NCI-H1105 treated with DMSO at 0.1 percent for 48 hours (cell line): ENCODE measurements at places on chromosomes 5 and 9.

DNA sequence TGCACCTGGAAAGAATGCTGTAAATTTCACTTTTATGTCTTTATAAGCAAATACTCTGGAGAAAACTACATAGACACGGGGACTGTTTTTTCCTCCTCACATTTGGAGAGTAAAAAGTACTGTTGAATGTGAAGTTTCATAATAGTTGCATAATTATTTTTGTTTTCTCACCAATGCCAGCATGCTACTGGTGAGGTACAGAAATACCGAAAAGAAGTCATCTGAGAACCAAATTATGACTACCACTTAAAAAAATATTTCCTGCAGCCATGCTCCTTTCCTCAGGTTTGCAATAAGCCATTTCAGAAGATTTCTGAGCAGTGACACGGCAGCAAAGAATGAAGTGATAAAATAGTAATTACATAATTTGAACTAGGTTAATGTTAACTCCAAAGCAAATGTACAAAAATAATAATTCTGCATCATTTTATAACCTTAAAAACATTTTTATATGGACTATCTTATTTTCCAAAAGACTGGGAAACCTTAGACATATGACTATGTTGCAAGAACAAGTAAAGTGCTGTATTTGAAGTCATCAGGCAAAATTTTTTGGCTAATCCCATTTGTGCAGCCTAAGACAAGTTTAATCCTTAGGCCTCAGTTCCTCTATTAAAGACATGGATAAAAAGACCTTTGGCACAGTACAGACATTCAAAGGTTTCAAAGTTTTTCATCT lies 144.7 kb downstream of the PCSK1 start:
- no peak for DNase-seq

- no peak for DNase-seq
These were observed 56.8 kb downstream of the TRIO start for GRCh38 chr5:14199902-14200301.

GRCh38 chr5:128762661-128763306 lies 202.5 kb upstream of the SLC27A6 start:
- DNase-seq: no peak

- DNase-seq: no peak
These were observed 2.5 kb downstream of the TLX3 start for GRCh38 chr5:171311322-171312077.

DNA sequence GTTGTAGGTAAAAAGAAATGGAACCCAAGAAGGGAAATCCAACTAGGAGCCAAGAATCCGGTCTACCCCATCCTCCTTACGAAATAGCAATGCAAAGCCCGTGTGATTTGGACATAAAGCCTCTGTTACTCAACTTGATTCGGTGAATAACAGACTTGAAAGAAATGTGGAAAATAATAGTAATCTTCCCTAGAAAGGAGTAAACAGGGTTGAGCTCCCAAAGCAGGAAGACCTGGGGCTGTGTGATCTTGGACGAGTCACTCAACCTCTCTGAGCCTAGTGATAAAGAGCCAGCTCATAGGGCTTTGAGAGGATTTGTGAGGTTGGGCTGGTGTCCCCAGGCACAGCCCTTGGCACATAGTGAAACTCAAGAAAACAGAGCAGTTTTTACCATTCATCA lies 42.7 kb upstream of the IL17B start:
- DNase-seq: no peak

DNA sequence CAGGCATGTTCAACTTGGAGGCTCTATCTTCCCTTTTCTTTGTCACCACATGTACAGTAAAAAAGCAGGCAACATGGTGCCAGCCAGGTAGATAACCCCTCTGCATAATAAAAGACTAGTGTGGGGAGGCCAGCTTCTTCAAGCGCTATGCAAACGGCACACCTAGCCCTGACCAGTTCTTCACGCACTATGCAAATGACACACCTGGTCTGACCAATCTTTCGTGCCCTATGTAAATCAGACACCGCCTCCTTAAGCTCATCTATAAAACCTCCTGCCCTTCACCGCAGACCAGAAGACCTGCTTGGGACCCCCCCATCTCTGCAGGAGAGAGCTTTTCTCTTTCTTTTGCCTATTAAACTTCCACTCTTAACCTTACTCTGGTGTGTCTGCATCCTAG lies 28.1 kb upstream of the UGCG start:
- DNase-seq: no peak

DNA sequence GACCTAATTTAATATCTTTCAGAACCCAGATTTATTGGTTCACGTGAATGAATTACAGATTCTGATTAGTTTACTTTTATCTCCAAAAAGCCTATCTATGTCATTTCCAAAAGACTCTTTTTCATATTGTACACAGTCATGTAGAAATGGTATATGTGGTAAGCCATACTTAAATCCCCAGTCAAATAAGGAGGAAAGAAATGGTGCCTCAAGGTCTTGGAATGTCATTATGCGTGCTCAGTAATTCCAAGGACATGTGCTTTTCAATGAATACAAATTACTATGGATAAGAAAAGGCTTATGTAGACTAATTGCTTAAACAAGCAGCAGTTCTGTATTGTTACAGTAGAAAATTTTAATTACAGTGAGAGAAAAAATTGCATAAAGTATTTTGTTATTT lies 64.1 kb upstream of the TYRP1 start:
- DNase-seq: no peak

DNA sequence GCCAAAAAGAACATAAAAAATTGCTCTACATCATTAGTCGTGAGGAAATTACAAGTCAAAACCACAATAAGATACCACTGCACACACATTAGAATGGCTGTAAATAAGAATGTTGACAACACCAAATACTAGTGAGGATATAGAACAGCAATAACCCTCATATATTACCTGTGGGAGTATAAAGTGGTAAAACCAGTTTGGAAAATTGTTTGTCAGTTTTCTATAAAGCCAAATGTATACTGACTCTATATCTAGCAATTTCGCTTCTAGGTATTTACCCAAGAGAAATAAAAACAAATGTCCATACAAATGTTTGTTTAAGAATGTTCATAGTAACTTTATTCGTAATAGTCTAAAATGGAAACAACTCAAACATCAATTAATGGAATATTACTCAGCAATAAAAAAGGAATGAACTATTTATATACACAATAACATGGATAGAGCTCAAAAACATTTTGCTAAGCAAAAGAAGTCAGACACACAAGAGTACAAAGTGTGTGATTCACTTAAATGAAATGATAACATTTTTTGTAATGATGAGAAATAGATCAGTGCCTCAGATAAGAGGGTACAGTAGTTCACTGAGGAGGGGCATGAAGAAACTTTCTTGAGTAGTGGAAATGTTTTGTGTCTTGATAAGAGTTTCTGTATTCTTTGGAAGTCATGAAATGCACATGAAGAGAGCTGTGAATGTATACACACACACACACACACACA lies 219.6 kb upstream of the ZNF462 start:
- DNase-seq: no peak

DNA sequence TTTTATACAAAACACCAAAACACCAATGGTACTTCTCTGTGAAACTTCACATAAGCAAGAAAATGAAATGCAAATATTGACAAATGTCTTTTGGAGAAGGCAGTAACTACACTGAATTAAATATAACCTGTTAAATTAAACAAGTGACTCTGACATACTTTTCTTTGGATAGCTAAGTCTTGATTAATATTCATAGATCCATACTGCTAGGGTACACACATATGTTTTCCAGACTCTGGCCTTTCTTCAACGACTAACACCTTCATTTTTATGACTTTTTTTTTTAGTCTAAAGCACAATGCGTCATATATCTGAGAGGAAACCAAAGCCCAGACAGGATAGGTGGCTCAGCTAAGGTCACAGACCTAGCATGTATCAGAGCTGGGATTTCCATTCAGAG lies 263.7 kb downstream of the TENT4A start:
- no peak for DNase-seq

DNA sequence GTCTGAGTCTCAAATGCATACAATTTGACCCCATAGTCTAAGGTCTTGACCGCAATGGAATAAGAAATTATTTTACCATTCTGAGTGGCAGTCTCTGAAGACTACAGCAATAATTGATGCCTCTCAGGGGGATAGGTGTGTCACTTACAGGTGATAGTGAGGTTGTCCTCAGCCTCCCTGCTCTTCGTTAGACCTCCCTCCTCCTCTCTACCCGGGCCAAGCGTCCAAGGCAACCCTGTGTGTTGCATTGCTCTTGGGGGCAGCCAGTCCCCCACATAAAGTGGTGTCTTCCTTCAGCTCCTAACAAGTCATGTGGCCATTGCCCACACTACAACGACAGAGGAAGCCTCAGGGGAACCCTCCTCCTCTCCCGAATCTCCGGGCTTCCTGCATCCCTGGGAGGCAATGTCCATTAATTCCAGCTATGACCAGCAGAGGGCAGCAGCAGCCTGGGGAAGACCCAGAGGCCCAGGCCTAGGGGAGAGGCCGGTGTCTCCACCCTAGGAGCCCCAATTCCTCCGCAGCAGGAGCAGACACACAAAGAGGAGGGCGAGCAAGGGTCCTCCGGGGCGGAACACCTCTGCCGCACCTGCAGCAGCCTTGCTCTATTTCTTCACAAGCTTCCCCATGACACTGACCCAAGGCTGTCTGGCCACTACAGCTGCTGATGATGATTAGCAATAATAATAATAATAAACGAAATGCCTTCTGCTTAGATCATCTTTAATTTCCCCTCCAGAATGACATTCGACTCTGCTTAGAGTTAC lies 134.8 kb downstream of the KCNIP1 start:
- peak; percentile 10 for DNase-seq

DNA sequence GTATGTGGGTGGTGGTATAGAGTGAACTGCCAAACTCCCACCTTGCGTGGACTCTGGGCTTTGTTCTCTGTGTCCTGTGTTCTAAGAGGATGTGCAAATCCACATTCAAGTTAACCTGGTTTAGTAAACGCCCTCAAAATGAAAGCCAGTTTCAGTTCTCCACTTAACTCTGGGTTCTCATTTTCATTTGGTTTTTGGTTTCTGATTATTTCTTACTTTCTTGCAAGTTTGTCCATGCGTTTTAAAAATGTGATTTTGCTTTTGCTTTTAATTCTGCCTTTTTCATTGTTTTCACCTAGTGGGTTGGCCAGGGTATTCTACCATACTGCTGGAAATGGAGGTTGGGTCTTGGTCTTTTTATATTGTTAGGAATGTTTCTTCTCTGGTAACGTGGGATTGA lies 38.2 kb downstream of the GALNT10 start:
- no peak for DNase-seq

DNA sequence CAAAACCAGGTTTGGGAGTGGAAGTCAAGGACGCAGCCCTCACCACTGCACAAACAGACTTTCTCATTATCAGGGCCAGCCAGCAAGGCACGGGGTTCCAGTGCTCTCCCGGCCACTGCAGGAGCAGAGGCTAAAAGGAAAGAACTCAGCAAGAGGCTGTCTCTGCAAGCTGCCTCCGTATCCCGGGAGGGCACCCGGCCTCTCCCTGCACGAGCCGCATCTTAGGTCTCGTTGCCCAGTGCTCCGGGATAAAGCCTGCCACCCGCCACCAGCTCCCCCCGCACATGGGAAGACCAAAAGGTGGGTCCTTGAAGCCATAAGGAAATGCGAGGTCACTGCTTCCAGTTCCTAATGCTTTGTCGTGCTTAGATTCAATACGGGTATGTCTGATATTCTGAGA lies 117.2 kb upstream of the SARDH start:
- no peak for DNase-seq

DNA sequence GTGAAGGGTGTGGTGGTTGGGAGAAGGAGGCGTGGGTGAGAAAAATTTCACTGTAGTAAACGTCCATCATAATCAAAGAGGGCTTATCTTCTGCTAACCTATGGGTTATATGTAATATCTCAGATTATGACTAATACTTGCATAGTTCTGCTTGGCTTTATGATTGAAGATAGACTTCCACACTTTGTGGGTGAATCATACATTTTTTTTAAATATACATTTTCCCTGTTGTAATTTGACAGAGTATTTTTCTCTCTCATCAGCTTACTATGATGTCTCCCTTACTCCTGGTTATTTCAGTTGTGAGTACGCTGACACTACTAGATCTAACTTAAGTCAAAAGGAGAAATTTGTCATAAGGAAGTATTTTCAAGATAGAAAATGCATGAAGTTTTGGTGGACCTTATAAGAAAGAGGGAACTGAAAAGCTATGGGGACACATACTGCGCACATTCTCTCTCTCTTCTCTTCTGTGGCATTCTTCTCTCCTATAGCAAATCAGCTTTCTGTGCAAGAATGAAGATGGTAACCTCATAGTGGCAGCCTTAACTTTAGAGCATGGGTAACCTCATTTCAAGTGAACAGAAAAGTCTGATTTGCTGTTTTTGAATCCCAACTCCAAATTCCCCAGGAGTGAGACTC lies 4.9 kb upstream of the JAK2 start:
- DNase-seq: no peak

- no peak for DNase-seq
These were observed 134.4 kb downstream of the BARX1 start for GRCh38 chr9:93820667-93821306.

- no peak for DNase-seq
These were observed 35.2 kb downstream of the GOLPH3 start for GRCh38 chr5:32138839-32139493.

DNA sequence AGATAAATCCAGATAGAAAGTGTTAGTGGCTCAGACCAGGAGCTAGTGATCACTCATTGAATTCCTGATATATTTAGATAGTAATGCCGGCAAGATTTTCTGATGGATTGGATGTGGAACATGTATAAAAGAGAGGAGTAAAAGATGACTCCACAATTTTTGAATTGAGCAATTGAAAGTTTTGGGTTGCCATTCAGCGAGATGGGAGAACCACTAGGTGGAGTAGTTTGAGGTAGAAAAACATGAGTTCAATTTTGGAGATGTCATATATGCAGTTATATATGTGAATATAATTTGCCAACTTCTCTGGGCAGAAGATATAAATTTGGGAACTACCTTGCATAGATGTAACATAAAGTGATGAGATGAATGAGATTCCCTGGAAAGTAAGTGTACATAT lies 502.5 kb upstream of the SEMA6A start:
- DNase-seq: peak; percentile 0

DNA sequence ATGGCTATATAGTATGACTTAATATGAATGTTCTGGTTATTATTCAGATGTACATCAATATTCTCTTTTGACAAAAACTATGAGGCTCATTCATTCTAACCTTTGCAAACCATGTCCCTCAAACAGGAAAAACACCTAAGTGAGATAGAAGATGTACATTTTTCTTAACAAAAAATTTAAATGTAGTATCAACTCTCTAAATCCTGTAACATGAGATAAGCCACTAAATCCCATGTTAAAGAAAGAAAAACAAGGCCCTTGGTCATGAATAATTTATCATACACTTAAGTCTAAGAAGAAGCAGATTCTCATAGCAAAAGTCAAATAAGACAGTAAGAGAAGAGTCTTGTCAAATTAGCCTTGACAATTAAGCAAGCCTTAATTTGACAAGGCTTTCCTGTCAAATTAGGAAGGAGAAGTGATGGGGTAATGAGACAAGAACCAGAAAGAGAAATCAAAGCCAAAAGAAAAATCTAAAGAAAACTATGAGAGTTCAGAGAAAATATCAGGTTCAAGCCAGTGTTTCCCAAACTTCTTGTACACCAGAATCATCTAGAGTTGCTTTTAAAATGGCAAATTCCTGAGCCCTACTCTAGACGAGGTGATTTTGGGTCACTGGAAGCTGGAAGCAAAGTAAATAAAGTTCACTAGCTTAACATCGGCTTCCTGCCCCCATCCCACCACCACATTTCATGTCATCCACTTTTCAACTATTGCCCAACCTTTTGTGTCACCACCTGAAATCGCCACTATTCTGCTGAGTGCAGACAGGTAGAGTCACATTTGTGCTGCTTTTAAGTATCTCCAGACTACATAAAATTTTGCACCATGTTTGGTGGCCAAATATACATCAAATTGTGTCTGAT lies 76.5 kb downstream of the NR6A1 start:
- no peak for DNase-seq
